ENCODE measurements at places on chromosomes 7 and 10.

- no peak for DNase-seq
These were observed 22.4 kb upstream of the TECTB start for GRCh38 chr10:112260831-112261230.

GRCh38 chr7:80611779-80612178 lies 26.7 kb upstream of the CD36 start:
- DNase-seq: peak; percentile 45

DNA sequence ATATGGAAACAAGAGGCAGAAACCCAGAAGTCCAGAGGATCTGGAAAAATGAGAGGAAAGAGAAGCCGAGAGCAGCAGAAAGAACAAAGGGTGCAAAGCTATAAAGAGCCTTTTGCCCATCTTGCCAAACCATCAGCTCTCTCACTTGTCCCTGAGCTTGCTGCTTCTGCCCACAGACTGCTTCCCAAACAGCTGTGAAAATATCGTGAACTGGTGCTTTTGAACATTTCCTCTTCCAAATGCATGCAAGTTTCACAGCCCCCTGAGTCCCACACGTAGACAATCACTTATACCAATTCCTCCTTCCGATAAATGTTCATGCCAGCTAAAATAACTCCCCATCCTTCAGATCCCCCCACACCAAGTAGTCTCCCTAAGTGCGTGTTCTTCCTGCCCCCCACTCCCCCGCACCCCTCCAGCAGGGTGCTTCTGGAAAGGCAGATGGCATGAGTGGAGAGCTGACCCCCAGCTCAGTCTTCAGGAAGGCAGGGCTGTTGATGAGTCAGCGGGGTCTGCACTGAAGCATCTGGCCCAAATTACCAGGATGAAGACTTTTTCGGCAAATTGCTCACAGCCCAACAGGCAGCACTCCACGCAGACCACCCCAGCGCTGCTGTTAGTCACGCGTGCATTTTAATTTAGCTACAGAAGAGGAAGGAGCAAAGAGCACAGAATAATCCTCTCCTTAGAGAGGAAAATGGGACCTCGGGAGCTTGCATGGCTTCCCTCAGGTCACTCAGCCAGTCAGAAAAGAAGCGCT lies 76.1 kb upstream of the KCNMA1 start:
- DNase-seq: peak; percentile 56

DNA sequence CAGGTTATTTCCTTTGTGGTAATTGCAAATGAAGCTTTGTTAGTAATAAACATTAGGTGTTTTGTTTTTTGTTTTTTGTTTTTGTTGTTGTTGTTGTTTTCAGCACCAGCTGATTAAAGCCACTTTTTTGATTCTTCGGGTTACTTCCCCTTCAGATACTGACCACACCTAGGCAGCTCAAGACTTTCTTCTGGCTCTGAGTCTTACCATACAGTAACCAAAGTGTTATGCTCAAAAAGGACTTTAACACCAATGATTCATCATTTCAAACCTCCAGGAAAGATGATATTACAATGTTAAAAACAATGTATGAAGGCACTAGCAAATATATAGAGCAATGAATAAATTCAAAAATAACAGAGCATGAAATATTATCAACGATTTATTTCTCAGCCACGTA lies 265.2 kb upstream of the SP8 start:
- DNase-seq: no peak

GRCh38 chr7:1936531-1937251 lies 266.6 kb downstream of the ELFN1 start:
- DNase-seq: no peak

- no peak for DNase-seq
These were observed 77.2 kb downstream of the DYNC2I1 start for GRCh38 chr7:158933468-158934139.

DNA sequence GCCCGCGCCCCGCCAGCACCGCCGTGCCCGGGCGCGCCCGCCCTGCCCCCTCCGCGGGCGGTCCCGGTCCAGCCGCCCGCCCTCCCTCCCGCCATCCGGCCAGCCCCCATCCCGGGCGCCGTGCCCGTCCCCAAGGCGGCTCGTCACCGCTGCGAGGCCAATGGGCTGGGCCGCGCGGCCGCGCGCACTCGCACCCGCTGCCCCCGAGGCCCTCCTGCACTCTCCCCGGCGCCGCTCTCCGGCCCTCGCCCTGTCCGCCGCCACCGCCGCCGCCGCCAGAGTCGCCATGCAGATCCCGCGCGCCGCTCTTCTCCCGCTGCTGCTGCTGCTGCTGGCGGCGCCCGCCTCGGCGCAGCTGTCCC lies at the start of gene HTRA1:
Gene HTRA1, plus strand, starts transcription at position 187 of the 362 bp plus-strand sequence. Its CDS starts 100 bp downstream, at position 287.
- peak; percentile 73 for DNase-seq

GRCh38 chr10:125531465-125531864 lies 151.5 kb downstream of the TEX36 start:
- DNase-seq: no peak

- no peak for DNase-seq
These were observed 621.9 kb downstream of the ACTR3B start for GRCh38 chr7:153381275-153382040.

- no peak for DNase-seq
These were observed 41.2 kb upstream of the ACSL5 start for GRCh38 chr10:112332509-112333228.

All from AG10803 (cell line).